Left renal cortex interstitium (tissue), 4 donors: ENCODE measurements at places on chromosomes 2 and 18.

DNA sequence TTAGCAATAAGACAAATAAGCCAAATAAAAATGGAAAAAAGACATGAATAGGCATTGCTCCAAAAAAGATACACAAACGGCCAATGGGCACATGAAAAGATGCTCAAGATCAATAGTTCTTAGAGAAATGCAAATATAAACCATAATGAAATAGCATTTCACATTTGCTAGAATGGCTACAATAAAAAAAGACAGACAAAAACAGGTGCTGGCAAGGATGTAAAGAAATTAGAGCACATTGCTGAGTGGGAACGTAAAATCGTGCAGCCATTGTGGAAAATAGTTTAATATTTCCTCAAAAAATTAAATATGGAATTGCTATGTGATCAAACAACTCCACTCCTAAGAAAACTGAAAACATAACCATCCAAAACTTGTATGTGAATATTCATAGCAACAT is 160.0 kb upstream of the SPATS2L start:
- DNase-seq: no peak

- no peak for DNase-seq
Measured at GRCh38 chr2:196590286-196590685, 49.2 kb upstream of the CCDC150 start.

- no peak for DNase-seq
Measured at GRCh38 chr2:31212659-31213600, 4.4 kb downstream of the CAPN14 start.

- DNase-seq: no peak
Measured at GRCh38 chr2:200026332-200027230, 71.2 kb downstream of the MAIP1 start.

DNA sequence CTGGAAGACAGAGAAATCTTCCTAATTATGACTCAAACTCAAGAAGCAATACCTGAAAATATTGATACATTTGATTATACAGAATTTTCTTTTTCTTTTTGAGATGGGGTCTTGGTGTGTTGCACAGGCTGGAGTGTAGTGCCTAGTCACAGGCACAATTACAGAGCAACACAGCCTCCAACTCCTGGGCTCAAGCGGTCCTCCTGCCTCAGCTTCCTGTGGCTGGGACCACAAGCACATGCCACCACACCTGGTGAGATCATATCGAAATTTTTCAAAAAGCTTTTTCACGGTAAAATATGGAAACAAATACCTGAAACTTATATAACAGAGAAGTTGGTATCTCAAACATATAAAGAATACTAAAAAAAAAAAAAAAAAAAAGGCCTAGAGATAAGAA is 27.9 kb downstream of the TGFBRAP1 start:
- DNase-seq: no peak

DNA sequence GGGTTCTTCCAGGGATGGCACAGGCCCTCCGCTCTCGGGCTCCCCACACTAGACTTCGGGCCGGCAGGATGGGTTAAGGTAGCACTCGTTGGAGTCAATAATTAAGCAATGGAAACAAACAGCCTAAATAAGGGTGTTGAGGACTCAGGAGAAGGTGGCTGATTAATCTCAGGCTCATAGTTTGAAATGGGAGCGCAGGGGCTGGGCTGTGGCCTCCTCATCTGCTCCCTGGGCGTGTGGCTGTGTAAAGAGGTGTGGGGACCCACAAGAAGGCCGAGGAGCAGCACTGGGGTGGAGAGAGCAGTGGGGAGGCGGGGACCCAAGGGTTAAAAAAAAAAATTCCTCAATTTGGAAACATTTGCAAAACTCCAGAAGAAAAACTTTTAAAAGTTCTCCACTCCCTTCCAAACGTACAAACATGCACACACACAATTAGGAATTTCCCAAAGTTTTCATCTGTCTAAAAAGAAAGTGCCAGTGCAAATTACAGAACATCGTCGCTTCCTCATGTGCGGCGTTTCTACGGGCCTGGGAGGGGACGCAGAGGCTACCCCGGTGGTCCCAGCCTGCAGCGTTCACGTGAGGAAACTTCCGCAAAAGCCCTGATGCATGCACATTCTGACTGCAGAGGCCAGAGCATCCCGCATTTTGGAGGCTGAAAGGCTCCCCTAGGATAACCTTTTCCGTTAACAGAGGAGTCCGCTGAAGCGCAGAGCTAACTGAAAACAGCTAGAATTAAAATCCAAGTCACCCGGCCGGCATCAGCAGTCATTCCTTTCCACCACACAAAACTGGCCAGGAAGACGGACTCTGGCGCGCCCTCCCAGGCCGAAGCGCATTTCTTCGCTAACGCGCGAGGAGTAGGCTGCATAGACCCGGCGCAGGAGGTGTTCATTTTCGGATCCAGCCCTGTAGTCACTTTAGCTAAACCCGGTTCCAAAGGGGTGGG is 1.0 kb upstream of the TUBB6 start:
- DNase-seq: no peak

DNA sequence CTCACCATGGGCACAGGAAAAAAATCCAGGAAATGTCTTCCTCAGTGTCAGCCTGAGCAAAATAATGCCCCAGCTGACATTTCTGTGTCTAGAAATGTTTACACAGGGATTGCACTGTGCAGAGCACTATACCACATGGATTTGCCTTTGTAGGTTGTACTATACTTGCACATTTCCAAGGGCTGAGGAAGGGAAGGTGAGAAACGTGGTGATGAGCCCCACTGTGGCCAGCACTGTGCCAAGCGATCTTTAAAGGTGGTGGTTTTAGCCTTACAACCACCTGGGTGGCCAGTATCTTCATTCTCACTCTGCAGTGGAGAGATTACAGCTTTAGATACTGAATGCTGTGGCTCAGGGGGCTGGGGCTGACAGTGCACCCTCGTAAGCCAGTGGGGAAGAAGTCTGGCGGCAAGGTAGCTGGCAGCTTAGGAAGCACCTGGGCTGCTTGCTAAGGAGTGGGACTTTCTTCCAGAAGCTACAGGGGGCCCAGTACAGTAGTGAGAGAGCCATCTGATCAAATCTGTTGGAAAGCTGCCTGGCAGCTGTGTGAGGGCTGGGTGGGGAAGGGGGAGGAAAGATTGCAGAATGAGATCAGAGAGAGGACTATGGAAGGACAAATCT is 81.4 kb upstream of the MSH2 start:
- no peak for DNase-seq

DNA sequence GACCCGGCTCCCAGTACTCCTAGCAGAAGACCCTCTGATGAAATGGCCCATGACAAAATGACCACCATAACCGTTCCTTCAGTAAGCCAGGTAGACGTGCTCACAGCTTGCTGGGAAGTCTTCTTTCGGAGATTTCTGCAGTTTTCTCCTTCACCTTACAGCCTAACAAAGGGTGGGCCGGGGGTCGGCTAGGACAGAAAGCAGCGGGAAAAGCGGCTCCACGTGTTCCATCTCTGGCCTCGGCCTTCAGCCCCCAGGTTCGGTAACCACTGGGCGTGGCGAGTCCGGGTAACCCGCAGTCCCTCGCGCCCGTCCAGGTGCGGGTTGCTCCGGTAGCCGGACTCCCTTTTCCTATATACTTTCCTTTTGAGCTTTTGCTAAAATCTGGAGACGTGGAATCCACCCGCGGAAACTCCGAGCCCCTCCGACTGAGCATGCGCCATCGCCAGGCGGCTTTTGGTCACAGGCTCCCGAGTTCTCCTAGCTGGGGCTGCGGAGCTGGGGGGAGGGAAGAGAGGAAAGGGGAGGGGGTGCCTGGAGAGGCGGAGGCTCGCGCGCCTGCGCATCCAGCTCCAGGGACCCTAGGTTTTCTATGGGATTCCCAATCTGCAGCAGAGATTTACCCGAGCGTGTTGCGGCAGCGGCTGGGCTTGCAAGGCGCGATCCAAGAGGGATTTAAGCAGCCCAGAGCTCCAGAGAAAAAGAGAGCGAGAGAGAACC is at the start of gene VSNL1:
Gene VSNL1 (plus strand): TSS at position 604 of the 720 bp plus-strand sequence. CDS start 51,379 bp downstream, outside the sequence.
- peak; percentile 89 for DNase-seq

GRCh38 chr2:217667035-217667434 is 335.8 kb downstream of the TNS1 start:
- DNase-seq: no peak

DNA sequence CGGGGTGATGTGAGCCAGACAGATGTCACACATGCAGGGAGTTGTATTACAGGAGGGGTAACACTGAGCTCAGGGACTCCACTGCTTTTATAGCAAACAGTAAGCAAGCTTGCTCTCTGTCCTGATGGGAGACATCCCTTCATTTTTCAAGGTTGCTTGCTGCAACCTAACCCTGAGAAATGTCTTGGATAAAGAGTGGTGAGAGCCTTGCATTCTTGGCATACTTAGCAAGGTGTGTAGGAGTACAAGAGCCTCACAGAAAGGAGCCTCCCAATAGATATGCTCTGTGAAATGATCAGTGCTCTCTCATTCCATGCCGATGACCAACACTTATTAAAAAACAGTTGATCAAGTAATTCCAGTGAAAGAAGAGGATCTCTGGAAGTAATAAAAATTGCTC is 8.1 kb downstream of the PFN4 start:
- no peak for DNase-seq

DNA sequence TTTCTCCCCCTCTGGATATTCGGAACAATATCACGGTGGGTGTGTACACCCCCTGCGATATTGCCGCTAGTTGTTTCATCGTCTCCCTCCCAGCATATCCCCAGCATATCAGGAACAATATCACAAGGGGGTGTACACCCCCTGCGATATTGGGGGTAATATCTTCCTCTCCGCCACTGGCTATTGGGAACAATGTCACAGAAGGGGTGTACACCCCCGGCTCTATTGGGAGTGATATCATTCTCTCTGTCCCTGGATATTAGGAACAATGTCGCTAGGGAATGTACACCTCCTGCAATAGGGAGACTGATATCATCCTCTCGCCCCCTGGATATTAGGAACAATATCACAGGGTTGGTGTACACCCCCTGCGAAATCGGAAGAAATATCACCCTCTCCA is 1932.0 kb downstream of the SUCLG1 start:
- no peak for DNase-seq

DNA sequence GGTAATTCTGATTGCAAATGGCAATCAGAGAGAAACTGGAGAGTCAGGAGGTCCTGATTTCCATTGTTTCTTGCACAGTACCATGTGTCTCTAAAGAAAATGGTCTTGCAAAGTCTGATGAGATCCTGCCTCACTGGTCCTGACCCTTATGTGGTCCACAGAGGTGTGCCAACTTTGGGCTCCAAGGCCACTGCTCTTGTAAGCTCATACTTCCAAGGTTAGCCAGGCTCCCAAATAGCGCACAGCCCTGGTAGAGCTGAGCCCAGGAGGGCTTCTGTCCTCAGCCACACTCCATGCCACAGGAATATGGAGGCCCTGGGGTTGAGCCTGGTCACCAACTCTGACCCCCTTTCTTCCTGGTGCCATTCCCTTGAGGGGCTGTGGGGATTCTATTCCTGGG is 80.7 kb downstream of the SDC1 start:
- DNase-seq: no peak

DNA sequence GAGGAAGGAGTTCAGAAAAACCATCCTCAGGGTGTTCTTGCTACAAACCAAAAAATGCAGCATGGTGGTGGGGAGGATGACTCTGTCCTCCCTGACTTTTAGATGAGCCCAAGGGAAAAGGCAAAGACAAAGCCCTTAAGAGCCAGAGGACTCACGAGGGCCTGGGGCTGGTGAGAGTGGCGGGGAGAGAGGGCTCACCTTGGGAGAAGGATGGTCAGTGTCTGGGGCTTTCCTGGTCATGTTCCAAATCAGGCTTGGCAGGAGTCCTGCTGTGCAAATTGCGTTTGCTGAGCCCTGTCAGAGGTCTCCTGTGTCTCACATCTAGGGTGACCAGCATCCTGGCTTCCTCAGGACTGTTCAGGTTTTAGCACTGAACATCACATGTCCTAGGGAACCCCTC is 4.7 kb downstream of the UGT1A1 start:
- DNase-seq: no peak

- peak; percentile 79 for DNase-seq
Measured at GRCh38 chr2:240434728-240435456, 571 bp upstream of the GPC1 start.

DNA sequence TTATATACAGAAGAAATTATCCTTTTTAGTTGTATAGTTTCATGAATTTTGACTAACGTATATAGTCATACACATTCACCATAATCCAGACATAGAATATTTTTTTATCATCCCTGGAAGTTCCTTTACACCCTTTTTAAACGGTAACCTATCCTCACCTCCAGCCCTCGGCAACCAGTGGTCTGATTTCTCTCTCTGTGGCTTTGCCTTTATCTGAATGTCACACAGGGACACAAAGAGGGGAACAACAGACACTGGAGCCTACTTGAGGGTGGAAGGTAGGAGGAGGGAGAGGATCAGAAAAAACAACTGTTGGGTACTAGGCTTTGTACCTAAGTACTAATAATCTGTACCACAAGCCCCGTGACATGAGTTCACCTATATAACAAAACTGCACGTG is 191.9 kb downstream of the MC4R start:
- DNase-seq: no peak
